AG10803 (cell line): ENCODE measurements at places on chromosomes 11 and 22.

GRCh38 chr11:28086569-28086968 is 21.4 kb downstream of the KIF18A start:
- DNase-seq = peak; percentile 71

DNA sequence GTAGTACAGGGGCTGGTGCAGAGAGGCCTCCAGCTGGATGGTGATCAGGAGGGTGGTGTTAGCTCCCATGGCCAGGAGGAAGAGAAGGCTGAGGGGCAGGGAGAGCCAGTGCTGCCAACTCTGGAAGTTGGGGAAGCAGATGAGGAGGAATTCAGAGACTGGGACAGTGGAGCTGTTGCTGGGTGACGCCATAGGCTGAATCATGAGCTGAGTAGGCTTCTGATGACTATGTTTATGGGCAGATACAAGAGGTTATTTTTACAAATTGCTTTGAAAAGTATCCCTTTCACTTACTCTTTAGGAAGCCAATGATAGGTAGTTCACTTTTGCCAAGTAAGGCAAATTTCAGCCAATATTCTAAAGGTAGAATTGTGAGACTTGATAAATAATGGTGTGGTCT is 3.1 kb downstream of the OR56A1 start:
- no peak for DNase-seq

- peak; percentile 86 for DNase-seq
These were observed 842 bp downstream of the HEPACAM start for GRCh38 chr11:124934862-124935547.

- no peak for DNase-seq
These were observed 44.8 kb downstream of the TECTA start for GRCh38 chr11:121145826-121146225.

DNA sequence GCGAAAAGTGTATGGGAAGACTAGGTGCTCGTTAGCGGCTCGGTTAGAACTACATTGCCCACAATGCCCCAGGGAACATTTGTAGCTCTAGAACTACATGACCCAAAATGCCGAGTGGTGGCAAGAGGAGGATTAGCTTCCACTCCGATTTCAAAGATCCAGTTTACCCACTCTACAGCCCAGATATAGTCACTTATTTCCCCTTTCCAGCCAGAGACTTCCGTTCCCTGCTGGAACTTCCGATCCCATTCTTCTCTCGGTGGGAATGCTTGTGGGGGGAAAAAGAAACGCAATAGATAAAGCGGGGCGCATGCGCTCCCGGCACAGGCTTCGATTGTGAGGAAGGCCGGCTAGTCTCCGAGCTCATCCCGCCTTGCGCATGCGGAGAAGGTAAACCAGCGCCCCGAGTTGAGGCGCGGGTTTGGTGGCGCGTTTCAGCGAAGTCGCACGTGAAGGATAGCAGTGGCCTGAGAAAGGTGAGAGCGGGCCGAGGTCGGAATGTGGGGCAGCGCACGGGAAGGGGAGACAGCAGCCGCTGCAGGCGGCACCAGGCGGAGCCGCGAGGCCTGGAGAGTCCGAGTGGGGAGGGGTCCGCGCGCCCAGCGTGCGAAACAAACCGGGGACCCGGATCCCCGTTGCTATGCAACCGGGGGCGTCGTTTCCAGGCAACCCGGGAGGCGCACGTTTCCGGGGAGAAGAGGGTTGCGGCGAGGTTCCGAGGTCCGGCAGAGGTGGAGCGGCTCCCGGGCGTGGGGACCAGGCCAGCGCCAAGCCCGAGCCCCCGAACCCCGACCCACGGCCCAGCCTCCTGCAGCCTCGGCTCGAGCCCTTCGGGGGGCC is at the start of gene TMEM109:
Gene TMEM109 (plus strand): TSS at position 366 of the 840 bp plus-strand sequence. CDS start 5,536 bp downstream, outside the sequence.
- DNase-seq = peak; percentile 84

DNA sequence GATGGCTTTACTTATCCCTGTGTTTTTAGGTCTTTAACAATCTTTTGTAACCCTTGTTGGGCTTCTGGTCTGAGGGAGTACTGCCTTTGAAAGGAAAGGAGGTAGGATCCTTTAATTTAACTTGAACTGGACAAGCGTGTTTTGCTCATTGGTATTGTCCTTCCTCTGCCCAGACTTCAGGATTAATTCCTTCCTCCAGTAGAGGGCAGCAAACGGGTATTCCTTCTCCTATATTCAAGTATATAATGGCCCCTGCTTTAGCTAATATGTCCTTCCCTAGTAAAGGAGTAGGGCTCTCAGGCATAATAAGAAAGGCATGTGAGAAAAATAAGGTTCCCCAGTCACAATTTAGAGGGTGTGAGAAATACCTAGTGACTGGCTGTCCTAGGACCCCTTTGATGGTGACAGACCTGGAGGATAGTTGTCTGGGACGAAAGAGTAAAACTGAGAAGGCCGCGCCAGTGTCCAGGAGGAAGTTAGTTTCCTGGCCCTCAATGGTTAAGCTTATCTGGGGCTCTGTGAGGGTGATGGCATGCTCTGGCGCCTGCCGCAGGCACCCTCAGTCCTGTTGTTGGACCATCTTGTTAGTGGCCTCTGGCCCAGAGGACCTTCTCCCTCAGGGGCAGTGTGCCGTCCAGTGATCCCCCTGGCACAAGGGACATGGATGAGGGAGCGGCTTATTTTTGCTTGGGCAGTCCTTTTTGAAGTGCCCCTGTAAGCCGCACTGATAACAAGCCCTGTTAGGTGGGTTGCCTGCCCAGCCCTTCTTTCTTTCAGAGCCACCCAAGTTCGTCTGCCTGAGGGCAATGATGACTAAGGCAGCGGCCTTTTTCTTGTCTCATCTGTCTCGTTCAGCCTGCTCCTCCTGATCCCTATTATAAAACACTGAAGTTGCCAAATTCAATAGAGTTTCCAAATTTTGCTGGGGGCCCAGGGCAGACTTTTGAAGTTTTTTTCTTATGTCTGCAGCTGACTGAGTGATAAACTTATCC is 51.8 kb downstream of the C11orf71 start:
- peak; percentile 78 for DNase-seq
